ENCODE measurements at places on chromosomes 16 and 17. TPM values are rescaled to one million over a fixed set of nuclear protein-coding genes. Genes with fewer than 3 reads are reported as not detected.

- DNase-seq, result no peak
These were observed 51.1 kb downstream of the SRCIN1 start for GRCh38 chr17:38554430-38555350.

GRCh38 chr17:59374612-59375011, 43.2 kb downstream of the YPEL2 start:
- DNase-seq, result no peak

DNA sequence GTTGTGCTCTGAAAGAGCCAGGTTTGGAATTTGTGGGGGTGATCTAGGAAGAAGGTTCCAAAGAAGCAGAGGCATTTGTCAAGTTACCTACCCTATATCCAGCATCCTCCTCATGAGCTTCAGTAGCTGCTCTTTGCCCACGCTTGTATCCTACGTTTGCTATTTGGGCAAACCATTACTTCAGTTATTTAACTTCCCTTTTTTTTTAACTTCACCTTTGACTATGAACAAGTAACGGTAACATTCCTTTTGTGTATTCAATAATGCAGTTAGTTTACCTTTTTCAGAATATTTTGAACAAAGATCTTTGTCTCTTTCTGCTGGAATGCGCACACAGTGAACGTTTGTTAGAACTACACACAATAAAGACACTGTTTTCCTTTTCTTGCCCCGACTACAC, 41.5 kb downstream of the CYB5B start:
- no peak for DNase-seq

DNA sequence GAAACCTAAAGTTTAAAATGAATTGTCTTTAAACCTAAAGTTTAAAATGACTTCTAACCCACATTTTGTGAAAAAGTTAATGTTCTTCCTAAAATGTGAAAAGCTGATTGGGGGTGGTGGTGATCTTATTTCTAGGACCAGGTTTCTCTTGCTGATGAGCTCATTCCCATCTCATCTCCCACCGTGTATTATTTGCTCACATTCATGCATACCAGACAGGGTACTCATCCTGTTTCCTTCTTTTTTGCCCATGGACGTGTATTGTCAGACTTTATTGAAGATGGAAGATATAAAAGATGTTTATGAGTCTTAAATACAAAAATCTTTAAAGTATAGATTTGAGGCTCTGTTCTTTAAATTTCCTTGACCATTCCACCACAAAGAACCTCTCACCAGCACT, 70.1 kb upstream of the MPHOSPH6 start:
- DNase-seq, result no peak

- no peak for DNase-seq
These were observed 6.1 kb upstream of the SERPINF2 start for GRCh38 chr17:1736348-1737281.

- DNase-seq, result no peak
These were observed 2.0 kb downstream of the DDX5 start for GRCh38 chr17:64503821-64504768.

DNA sequence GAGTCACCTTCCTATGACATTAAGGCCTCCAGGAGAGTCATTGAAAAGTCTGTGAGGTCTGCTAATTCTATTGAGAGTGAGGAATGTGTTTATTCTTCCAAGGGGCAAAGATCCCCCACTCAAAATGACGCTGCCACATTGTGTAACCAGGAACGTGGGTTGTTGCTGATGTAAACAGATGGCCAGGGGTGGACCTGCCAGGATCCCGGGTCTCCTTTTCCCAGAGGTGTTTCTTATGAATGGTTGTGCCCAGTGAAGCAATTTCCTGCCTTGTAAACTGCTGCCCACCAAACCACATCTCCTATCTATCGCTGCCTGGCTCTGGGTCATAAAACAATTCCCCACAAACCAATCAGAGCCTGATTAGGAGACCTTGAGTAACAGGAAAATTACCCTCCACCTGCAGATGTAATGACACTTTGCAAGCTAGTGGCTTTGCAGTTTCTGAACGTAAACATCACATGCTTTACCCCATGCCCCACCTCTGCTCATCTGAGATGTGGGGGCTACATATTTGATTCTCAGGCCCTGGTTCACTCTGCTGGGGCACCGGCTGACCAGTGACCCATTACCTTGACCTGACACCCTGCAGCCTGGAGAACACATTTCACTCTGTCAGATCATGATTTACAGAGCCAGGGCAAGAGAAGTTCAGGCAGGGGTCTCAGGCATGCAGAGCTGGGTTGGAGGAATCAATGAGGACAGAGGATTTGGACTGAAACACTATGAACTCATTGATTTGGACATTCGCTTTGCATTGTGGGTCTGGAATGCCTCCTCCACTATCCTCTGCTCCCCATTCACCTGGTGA, 33.1 kb upstream of the DDX52 start:
- no peak for DNase-seq

- peak; percentile 37 for DNase-seq
These were observed 763 bp upstream of the SOX9 start for GRCh38 chr17:72119873-72120641.

DNA sequence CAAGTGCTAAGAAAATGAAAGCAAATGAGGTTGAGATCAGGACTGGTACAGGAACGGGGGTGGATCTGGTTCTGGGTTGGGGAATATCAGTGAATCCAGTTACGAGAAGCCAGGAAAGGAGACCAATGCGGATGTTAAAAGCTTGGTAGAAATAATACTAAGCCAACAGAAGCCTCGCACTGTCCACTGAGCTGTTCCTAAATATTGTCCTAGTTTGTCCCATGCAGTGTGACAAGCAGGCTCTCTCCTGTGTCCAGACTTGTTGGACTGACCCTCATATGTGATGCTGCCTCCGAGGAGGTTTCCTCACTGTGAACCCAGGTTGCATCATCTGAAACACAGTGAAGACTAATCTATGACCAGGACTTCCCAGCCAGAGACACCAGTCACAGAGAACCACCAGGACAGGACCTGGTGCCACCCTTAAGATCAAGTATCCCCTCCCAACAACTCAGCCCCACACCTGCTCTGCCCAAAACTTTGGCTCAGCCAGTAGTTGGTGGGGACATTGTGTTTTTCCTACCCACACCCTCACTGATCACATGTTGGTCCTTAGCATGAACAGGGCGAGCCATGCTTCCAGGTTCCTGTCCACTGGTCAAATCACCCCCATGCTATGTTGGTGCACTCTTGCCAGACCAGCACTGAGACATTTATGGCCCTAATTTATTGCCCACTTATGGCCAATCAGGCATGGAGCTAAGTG, 32.7 kb upstream of the SCNN1B start:
- DNase-seq, result no peak

GRCh38 chr16:66616592-66616991, 12.1 kb downstream of the CMTM3 start:
- DNase-seq, result no peak

DNA sequence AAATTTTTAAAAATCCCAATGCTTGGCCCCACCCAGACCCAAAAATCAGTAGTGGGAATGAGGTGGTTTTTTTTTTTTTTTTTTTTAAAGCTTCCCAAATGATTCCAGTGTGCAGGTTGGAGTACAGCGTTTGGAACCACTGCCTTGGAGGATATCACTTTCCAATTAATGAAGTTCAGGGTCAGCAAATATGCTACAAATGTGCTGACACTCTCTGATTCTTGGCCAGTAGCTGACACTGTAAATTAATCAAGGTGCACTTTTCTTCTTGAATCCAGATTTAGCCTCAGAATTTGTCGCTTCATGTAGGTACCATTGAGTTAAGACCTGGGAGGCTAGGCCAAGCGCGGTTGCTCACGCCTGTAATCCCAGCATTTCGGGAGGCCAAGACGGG, 230.2 kb downstream of the SNX29 start:
- DNase-seq, result no peak

DNA sequence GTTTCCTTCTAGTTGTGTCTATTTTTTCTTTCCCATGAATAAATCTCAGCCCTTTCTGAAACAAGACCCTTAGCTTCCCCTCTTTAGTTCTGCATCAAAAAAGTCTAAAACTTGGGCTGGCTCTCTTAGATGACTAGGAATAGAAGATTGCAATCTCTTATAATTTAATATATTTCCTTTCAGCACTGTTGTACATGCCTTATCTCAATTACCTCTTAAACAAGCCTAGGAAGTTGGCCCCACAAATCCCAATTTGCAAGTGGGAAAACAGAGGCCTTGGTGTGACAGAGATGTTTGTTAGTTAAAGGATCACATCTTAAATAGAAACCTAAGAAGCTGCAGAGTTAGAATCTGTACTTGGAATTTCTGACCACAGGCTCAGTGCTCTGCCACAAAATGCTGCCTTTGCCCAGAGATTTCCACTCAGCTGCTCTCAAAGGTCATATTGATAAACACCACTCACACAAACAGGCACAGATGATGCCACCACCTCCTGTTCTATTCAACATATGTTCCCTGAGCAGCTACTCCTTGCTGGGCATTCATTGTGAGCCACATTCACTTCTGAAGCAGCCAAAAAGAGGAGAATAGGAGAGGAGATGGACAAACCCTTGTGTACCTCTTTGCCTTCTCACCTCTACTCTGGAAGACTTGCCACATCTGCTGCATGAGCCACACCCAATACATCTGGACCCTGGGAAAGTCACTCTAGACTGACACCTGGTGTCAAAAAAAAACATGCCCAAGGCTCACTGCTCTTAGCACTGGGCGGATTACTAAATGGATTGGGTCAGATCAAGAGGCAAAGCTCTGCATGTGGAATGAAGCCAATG, 5.5 kb downstream of the CCDC182 start:
- no peak for DNase-seq

GRCh38 chr17:38428112-38428642, at the start of gene ARHGAP23:
TSS of gene ARHGAP23 (plus strand) at chr17:38428464. CDS start at chr17:38428486, 22 bp downstream.
- no peak for DNase-seq

- no peak for DNase-seq
These were observed 674 bp downstream of the TAF15 start for GRCh38 chr17:35809855-35810461.

DNA sequence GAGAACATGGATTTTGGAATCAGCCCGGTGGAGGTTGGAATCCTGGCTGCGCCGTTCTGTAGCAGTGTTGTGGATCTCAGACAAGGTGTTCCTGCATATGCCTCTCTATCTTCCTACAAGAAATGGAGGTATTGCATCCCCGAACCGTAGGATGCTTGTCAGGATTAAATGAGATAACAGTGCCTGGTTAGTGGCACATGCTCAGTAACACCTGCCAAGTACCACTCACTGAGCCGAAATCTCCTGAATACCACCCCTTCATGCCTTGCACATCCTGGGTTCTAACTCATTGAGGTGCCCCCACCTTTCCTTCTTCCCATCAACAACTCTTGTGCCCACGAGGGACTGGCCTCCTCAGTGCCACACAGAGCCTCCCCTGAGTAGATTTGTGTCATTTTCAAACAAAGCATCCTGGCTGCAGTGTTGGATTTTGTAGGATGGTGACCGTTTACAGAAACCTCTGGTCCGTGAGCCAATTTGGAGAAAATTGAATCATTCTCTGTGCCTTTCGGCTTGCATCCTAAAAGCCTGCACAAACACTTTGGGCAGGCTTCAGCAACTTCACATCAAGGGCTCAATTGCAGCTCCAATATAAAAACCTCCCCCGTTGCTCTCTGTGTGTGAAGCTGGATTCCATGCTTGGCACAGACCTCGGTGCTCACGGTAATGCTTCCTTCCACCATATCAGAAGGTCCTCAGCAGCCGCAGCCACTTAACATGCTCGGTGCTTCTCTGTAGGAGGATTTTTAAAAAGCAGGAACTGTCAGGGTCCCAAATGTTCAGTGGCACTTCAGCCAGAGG, 84.2 kb downstream of the WWOX start:
- no peak for DNase-seq

- DNase-seq, result no peak
These were observed 17.8 kb downstream of the RAP1GAP2 start for GRCh38 chr17:2814049-2814448.

DNA sequence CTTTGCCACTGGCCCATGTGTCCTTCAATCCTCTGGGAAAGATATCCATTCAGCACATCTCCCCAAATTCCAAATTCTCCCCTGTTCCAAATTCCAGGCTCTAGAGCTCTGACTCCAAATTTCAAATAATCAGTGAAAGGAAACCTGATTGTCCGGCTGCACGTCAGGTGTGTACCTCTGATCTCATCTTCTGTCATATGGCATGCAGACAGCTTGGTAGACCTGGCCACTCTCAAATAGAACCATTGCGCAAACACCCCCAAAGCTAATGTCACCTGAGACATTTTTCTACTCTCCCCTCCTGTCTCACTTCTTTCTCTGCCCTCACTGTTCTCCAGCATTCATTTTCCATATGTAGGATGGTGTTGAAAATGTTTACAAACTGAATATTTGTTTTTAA, 337.0 kb upstream of the DYNLRB2 start:
- no peak for DNase-seq

GRCh38 chr17:42399948-42400843, 12.0 kb upstream of the STAT3 start:
- DNase-seq, result no peak

DNA sequence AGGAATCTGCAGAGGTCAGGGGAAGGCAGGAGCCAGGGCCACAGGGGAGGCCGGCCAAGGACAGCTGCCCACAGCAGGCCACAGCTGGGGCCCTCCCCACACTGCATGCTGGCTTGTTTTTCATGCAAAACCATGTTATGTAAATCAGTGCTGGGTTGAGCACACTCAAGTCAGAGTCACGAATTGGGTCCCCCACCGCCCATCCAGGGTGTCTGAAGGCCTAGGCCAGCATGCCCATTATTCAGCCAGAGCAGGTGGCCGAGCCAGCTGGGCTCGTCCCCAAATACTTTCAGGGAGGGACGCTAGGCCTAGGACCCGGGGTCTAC, 51.2 kb upstream of the TOB1 start:
- no peak for DNase-seq

- no peak for DNase-seq
These were observed 2.9 kb upstream of the KCNH6 start for GRCh38 chr17:63519972-63520882.

DNA sequence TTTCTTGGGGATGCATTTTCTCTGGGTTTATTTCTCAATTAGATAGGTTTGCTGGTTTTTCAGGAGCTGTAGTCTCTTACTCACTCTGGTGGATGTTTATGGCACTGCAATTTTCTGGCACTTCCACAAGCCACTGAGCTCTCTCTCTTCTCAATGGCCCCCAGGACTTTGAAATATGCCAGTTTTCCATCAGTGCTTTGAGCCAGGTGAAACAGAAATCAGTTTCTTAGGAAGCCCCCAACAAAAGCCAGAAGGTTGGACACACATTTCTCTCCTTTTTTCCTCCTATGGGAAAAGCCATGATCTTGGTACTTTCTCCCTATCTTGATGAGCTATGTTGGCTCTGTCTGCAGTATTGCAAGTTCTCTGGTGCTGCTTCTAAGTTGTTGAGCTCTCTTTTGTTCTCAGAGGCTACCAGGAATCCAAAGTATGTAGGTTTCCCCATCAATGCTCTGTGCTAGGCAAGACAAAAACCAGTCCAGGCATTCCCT, 90.7 kb upstream of the SMIM36 start:
- no peak for DNase-seq

- no peak for DNase-seq
These were observed 161.3 kb downstream of the RPTOR start for GRCh38 chr17:80705988-80706387.

Gene C17orf67
- 5.4 TPM for total RNA-seq

Gene HCRT
- total RNA-seq, result not detected

Gene KRT39
- total RNA-seq, result not detected

Gene TP53TG3C
- not detected for total RNA-seq

Gene HOXB1
- not detected for total RNA-seq

Gene WIPI1
- total RNA-seq, result 34.8 TPM

Gene MMP15
- 0.62 TPM for total RNA-seq

Gene HEATR3
- 19.8 TPM for total RNA-seq

Gene SLFN12L
- total RNA-seq, result 139 TPM

Gene MT1A
- not detected for total RNA-seq
